ENCODE measurements at places on chromosomes 12 and 14.

DNA sequence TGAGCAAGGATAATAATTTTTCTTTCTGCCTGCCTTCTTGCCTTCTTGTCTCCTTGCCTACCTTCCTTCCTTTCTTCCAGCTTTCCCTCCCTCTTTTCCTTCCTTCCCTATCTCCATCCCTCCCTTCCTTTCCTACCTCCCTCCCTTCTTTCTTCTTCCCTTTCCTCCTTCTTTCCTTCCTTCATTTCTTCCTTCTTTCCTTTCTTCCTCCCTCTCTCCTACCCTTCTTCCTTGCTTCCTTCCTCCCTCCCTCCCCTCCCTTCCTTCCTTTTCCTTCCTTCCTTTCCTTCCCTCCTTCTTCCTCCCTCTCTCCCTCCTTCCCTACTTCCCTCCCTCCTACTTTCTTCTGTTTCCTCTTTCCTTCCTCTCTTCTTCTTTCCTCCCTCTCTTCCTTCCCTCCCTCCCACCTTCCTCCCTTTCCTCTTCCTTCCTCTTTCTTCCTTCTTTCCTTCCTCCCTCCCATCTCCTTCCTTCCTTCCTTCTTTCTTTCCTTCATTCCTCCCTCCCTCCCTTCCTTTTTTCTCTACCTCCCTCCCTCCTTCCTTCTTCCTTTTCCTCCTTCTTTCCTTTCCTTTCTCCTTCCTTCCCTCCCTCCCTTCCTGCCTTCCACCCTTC, 329.8 kb downstream of the APAF1 start:
- no peak for DNase-seq

DNA sequence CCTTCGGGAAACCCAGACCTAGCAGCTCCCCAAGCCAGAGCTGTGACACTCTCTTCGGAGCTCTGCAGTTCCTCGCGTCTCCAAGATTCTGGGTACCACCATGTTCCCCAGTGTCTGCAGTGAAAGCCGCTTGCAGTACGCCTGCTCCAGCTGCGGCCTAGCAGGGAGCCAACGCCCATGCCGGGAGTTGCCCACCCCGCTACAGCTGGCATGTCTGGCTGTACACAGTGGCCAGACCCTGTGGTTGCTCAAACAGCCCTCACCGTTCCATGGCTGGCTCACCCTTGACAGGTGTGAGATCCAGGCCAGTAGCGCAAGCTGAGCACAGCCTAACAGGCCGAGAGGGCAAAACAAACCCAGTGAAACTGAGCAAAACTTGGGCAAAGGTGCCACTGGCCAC, 503.8 kb upstream of the RPL10L start:
- DNase-seq: no peak

GRCh38 chr14:75519826-75520728, 2.2 kb upstream of the BATF start:
- no peak for DNase-seq

DNA sequence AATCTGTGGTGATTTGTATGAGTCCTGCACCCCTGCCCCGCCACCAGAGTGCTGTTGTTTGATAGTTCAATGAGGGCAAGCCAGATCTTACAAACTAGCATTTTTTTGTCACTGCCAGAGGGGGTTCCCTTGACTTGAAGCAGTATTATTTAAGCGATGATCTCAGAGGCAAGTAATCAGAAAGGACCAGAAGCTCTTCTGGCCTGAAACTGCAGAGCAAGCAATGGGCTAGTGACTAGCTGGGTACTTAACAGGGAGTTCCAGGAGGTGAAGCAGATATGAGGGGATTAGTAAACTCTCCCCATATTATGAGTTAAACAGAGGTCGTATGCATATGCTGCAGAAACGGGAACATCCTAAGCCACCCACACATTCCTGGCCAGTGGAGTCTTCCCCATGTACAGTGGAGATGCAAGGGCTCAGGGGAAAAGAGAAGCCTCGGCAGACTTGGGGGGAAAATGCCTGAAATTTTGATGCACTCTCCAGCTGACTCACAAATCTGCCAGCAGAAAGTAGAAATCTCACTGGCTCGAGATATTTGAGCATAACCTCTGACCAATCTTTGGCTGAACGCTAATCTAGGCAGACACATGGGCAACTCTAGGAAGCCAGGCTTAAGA, 8.3 kb upstream of the CRACR2A start:
- no peak for DNase-seq

DNA sequence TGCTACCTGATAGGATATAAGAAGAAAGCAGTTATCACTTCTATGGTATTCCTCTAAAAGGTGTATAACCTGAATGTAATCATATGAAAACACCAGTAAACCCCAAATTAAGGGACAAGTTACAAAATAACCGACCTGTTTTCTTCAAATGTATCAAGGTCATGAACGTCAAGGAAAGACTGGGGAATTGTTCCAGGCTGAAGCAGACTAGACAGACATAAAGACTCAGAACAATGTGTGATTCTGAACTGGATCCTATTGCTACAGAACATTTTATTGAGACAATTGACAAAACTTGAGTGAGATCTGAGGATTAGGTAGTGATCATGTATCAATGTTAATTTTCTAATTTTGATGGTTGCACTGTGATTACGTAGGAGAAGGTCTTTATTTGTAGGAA, 15.4 kb upstream of the LRP6 start:
- no peak for DNase-seq

DNA sequence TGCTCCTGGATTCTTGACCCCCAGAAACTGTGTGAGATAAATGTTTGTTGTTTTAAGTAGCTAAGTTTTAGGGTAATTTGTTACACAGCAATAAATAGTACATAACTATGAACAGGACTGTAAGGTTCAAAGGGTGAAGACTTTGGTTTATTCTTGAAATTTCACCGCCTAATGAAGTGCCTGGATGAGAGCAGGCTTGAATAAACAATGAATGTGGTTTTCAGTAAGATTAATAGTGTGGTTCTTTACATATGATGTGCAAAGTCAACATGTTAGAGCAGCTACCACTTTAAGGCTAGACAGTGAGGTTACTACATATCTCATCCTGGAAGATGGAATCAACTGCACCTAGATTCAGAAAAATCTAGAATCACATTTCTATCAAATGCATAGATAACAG, 145.2 kb upstream of the BTG1 start:
- no peak for DNase-seq

DNA sequence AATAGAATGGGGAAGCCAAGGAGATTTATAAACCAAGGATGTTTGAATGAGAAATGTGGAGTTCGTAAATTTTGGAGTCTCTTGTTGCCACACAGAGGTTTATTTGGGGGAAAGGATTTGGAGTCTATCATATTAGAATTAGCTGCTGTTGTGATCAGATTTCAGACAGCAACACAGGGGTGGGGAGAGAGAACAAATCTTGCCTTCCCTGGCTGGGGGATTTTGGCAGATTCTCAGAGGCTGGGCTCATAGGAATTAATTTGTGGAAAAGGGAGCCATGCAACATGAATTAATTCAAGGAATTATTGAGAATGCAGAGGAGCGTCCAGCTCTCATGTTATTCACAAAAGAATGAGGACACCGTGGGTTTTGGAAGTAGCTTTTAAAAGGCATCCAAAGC, 73.9 kb upstream of the PRMT8 start:
- no peak for DNase-seq

GRCh38 chr12:12779529-12779928, 5.9 kb upstream of the APOLD1 start:
- peak; percentile 5 for DNase-seq

All from hematopoietic multipotent progenitor cell (in vitro differentiated cells).